Stimulated activated CD4-positive, alpha-beta T cell treated with anti-CD3 and anti-CD28 coated beads, Interleukin-12 subunit alpha, Interleukin-12 subunit beta, amount 100 ng/mL, for 4 hours (primary cell): ENCODE measurements at places on chromosomes 12 and 14.

GRCh38 chr12:53532021-53532420, 24.7 kb upstream of the NPFF start:
- DNase-seq: no peak

DNA sequence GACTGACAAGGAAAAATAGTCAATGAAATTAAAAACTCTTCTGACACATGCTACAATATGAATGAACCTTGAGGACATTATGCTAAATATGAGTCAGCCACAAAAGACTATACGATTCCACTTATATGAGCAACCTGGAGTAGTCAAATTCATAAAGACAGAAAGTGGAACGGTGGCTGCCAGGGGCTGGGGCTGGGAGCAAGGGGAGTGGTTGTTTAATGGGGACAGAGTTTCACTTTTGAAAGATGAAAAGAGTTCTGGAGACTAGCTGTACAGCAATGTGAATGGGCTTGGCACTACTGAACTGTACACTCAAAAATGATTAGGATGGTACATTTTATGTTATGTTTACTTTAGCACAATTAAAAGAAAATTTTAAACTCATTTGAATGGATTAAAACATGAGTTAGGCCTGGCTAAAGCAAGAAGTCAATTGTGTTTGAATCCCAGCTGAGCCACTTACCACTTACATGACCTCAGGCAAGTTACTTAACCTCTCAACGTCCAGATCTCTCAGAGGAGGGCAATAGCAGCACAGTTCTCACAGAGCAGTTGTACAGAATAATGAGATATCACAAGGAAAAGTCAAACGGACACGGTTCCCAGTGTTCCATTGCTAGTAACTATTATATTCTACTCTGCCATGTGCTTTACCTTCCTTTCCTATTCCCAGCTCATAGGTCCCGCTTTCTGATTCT, 102.5 kb downstream of the SPTSSA start:
- DNase-seq: no peak

DNA sequence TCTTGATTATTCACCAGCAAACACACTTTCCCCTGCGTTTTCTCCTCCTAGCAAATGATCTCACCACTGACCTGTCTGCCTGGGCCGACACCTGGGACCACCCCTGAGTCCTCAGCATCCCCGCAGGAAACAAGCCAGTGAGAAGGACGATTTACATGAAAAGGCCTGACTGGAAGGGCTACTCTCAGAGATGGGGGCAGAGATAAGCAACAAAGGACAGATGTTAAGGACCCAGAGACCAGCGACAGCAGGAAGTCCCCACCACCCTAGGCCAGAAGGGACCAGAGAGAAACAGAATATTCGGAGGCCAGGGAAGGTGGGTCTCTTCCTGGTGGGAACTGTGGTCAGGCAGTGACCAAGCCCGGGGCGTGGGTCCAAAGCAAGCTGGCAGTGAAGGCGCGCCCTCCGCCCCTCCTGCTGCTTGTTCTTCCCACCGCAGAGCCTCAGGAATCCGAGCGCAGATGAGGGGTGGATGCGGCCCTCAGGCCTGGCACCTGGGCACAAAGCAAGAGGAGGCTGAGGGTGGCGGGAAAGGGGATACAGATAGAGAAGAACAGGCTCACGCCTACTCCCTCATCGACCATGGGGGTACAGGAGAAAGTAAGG, 55.8 kb downstream of the STX2 start:
- DNase-seq: no peak

- DNase-seq: no peak
Measured at GRCh38 chr14:80464531-80465149, 253.3 kb upstream of the DIO2 start.

- peak; percentile 26 for DNase-seq
Measured at GRCh38 chr12:93785249-93786010, 108.3 kb downstream of the CRADD start.

DNA sequence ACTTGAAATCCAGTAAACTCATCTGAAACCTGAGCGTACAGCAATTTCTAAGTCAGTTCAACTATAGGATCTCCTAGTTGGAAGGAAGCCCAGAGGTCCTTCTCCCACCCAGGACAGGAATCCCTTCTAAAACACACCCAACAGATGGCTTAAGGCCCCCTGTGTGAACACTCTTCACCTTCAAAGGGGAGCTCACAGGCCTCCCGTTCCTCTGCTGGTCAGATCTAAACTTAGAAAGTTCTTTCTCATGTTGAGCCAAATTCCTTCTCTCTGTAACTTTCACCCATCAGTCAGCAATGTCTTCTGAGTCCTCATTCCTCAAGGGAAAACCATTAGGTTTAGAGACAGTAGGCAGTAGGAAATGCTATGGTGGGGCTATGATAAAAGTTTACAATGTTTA, 355.2 kb downstream of the PCNX1 start:
- no peak for DNase-seq

DNA sequence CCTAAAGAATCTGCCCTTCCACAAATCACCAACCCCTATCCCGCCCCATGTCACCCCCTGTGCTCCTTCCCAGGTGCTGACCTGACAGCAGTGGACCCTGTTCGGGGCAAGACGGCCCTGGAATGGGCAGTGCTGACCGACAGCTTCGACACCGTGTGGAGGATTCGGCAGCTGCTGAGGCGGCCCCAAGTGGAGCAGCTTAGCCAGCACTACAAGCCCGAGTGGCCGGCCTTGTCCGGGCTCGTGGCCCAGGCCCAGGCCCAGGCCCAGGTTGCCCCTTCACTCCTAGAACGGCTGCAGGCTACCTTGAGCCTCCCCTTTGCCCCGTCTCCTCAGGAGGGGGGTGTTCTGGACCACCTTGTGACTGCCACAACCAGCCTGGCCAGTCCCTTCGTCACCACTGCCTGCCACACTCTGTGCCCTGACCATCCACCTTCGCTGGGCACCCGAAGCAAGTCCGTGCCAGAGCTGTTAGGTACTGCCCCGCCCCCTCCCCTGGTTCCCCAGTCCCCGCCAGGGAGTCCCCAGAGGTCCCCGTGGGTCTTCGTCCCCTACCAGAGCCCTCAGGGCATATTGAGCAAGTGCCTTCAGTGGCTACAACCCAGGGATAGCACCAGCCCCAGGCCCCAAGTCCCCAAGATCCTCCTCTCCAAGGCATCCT, 2.7 kb downstream of the ANKRD33 start:
- DNase-seq: no peak

- no peak for DNase-seq
Measured at GRCh38 chr14:60622917-60623257, 26.4 kb downstream of the SIX1 start.

GRCh38 chr14:75864352-75864751, 117.4 kb downstream of the TGFB3 start:
- DNase-seq: no peak

DNA sequence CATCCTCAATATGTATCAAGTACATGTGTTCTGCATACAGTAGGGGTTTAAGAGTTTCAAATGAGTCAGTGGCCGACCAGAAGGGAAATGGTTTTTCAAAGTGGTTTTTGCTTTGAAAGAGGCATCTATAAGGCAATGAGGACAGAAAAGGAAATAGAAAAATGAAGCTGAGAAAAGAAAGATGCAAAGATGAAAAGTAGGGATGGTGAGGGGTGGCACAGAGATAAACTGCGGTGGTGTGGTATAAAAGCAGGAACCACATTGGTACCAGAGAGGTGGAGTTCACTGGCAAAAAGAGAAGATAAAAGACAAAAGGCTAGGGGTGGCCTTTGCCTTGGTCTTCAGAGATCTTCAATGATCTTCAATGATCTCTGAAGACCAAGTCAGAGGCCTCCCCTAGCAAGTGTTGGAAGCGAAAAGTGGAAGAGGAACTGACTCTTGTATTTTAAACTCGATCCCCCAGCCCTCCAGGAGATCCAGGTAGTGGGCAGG, 144.0 kb upstream of the KRR1 start:
- no peak for DNase-seq

DNA sequence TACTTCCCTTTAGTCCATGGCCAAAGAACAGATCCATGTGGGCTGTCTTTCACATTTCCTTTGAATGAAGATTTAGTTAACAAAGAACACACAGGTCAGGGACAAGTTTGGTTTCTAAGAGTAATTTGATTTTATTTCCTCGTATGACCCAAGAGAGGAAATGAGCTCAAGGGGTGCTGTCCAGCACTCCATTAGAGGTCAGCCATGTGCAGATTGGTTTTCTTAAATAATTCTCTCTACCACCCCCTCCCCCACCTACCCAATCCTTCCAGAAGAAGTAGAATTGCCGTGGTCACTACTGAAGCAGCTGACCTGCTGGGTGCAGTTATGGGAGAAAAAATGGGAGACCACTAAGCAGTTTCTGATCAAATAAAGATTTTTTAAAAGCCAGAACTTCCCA, 13.9 kb upstream of the OAS1 start:
- no peak for DNase-seq

DNA sequence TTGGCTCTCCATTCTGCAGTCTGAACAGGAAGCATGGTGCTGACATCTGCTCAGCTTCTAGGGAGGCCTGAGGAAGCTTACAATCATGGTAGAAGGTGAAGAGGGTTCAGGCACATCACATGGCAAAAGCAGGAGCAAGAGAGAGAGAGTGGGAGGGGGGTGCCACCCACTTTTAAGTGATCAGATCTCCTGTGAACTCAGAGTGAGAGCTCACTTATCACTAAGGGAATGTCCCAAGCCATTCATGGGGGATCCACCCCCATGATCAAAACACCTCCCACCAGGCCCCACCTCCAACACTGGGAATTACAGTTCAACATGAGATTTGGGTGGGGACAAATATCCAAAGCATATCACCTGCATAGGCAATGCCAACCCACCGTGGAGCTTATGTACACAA, 9.8 kb upstream of the GNG2 start:
- no peak for DNase-seq
